Germinal center (tissue), 1 donor: ENCODE measurements at places on chromosomes 2 and 18.

GRCh38 chr2:230811508-230811907 lies 53.2 kb upstream of the ITM2C start:
- DNase-seq, result no peak

DNA sequence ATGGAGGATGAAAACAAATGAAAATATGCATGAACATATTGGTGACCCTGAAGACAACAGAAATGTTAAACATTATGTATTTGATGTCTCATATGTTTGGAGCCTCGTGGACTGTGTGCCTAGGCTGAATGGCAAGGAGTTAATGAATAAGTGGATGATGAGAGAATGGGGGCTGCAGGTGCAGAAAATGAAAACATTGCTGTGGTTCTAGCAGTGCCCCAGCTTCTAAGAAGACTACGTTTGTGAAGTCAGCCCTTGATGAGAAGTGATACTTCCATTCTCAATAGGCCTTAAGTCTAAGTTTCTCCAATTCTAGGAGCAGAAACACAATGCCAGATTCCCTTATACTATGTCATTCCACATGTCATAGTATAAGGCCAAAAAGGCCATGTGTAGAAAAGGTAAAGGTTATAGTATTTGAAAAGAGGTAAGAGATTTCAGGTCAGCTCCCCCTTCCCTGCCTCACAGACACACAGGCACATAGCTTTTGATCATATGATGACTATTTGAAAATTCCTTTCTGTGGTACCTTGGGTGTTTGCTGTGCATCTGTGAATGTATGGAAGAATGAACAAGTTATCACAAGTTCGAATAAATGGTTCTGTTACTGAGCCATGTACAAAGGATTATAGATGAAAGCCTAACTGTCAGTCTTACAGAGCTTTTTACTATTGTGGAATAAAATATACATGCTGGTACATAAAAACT lies 280.8 kb downstream of the SETBP1 start:
- no peak for DNase-seq

DNA sequence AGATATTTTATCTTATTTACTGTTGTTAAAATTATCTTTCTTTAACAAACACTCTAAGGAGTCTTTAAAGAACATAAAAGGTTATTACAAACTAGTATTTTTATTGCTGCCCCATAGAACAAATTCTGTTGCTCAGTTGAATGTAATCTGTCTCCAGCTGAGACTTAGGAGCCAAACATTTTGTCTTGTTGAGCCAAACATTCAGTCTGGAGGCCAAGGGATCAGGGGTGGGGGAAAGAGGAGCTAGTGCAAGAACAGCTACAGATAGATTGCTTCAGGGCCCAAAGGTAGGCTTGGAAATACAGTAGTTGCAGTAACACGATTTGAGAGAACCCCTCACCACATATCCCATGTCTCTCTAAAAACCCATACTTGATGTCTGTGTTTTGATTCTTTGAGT lies 51.2 kb downstream of the TPGS2 start:
- no peak for DNase-seq

DNA sequence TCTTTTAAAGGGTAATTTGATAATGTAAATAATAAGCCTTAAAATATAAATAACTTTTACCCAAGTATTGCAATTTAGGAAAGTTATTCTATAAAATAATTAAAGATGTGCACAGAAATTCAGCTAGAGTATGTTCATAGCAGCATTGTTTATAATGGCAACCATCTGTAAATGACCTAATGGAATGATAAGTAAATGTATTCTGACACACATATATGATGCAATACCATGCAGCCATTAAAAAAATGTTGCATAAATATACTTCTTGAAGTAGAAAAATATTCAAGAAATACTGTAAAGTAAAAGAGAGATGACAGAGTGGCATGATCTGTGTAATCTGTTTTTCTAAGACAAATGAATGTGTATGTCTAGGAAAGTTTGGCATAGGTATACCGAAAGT lies 545.7 kb downstream of the ZEB2 start:
- DNase-seq, result no peak

- DNase-seq, result no peak
Observed at GRCh38 chr2:233402789-233403188, 48.5 kb downstream of the DGKD start.

DNA sequence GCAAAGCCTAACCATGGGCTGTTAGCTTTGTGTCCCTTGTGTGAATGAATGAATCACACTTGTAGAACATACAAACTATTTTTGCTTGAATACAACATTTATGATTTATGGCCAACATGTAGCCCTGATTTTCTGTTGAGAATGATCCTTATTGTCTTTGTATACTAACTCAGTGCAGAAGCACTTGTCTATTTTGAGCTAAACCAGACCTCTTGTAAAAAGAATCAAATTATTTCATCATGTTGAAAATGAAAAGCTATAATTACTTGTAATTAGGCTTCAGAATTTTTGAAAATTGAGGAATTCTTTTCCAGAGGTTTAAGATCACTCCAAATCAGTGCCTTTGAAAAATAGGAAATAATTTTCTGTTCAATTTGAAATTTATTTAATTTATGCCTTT lies 85.9 kb downstream of the ZNF407 start:
- DNase-seq, result no peak
